ENCODE measurements at places on chromosomes 6 and 20.

GRCh38 chr20:62533591-62534495, 58.0 kb upstream of the GATA5 start:
- no peak for DNase-seq

DNA sequence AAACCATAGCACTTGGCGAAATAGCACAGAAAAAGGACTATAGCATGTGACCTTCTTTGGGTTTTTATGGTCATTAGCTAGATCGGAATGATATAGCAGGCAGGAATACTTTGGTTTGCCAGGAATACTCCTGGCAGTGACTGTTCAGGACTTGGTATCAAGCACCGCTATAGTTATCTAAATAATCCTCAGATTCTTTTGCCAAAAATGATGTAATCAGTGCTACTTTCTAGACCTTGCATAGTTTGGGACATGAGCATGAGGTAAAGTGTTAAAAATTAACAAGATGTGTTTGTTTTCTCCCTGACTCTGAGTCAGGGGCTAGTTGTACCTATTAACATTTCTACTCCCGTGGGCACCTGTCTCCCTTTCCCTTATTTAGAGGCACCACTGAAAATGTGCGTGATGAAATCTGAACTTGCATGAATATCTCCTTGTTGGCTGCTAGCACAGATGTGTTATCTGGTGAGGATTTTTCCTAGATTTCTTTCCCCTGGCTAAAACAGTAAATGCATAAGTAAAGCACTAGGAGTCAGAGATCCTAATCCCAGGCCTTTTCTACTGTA, 511.0 kb downstream of the CDKAL1 start:
- DNase-seq: no peak

DNA sequence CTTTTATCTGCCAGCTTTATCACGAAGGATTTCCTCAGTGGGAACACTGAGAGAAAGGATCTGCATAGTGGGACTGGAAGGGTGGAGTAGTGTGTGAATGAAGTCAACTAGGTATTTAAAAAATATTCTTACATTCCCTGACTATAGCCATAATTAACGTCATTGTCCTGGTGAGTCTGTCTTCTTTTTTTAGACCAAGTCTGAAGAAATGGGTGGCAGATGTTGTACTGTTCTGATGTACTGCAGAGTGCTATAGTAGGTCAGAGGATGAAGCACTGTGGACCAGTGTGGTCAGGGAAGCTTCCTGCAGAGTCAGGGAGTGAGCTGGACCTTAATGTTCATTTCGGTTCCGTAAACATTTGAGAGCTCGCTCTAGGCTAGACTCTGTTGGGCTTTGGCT, 11.9 kb downstream of the TULP4 start:
- no peak for DNase-seq

DNA sequence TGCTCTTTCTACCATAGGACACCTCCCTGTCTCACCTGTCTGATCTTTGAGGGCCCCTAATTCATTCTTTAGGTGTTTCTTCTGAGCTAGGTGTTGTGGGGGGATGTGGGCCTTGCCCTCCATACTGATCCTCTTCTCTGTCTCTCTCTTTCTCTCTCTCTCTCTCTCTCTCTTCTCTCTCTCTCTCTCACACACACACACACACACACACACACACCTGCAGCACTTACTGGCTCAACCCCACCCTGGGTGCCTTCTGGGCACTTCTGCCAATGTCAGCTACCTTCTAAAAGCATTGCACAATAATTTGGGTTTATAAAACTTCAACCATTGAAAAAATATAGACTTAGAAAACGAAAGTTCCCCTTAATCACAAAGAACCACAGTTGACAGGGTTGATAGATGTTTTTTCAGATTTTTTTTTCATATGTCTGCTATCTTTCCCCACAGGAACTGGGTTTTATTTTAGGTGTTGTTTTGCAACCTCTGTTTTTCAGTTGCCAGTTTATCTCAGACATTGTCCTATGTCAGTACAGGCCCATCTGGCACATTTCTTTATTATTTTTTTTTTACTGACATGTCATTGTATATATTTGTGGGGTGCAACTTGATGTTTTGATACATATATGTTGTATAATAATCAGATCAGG, 28.1 kb downstream of the PKIG start:
- DNase-seq: no peak

DNA sequence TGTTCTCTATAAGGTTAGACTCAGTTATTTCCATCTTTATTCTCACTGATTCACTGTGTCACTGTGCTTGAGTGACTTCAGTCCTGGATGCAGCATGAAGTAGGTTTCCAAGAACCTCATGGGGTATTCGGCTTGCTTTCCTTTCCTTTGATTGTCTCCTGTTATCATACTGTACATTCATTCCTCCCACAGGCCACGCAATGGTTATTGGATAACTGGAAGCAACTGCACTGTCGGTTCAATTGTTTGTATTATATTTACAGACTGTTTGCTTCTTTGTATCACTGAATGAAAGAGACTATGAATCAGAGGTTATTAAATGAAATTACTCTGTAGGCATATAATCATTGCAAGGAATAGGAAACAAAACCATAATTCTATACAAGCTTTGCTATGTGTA, 129.4 kb downstream of the MAP7 start:
- DNase-seq: no peak

DNA sequence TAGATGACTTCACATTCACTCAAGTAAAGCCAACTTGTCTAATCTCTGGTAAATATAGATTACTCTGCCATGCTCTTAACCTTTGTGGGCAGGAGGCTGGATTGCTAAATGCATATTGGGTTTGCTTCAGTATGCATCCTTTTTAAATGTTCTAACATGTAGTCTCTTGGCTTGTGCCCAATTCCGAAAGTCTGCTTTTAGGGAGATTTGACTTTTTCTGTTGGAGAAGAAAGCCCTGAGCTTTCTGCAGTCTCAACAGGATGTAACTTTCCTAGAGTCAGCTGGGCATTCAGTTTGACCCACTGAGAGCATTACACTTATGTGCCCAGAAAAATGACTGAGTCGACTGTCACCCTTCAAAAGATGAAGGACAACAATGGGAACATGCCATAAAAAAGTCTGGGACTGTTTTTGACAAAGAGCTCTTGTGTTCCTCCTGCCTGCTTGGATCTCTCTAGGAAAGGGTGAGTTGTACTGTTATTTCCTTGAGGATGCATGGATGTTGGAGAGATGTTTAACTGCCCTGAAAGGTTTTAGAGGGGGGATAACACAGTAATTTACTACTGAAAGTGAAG, 299.4 kb downstream of the ZFAND3 start:
- no peak for DNase-seq

- no peak for DNase-seq
Measured at GRCh38 chr20:22473293-22473692, 111.1 kb downstream of the FOXA2 start.

GRCh38 chr6:21454262-21454661, 139.3 kb upstream of the SOX4 start:
- DNase-seq: no peak

DNA sequence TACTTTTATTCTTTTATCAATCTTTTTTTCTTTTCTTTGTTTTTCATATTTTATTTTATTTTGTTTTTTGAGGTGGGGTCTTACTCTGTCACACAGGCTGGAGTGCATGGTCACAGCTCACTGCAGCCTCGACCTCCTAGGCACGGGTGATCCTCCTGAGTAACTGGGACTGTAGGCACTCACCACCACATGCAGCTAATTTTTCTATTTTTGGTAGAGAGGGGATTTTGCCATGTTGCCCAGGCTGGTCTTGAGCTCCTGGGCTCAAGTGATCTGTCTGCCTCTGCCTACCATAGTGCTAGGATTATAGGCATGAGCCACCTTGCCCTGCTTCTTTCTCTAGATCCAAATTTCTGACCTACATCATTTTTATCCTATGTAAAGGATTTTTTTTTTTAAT, 153.2 kb downstream of the CDKAL1 start:
- DNase-seq: no peak

DNA sequence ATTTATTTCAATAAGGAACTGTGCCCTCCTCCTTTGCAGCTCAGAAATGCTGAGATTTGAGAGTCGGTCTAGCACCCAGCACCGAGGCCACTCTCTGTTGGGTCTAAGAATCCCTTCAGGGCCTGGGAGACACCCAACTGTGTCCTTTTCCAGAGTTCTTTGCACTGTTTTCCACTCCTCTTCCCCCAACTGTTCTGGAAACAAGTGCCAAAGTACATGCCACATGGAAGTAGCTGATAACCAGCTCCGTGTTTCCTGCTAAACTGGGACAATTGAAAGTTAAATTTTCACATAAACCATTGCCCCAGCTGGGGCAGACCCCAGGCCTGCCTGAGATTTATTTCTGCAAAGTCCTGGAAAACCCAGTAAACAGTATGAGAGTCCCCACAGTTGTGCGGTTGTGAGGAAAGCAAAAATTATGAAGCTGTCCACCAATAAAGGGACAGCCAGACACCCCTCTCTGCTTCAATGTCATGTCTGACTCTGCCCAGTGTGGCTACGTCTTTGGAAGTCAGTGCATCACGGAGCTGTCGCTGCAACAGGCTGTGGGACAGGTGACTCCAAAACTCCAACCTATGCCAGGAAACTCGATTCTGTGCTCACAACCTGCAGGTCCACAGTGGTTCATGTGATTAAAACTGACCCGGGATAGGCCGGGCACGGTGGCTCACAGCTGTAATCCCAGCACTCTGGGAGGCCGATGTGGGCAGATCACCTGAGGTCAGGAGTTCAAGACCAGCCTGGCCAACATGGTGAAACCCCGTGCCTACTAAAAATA, 178.0 kb upstream of the AFDN start:
- no peak for DNase-seq

GRCh38 chr6:150865406-150866146, at the start of gene MTHFD1L:
TSS of gene MTHFD1L (plus strand) at chr6:150865702. CDS start at chr6:150865823, 121 bp downstream.
- peak; percentile 86 for DNase-seq

GRCh38 chr6:445571-446417, 54.2 kb downstream of the IRF4 start:
- DNase-seq: no peak

GRCh38 chr20:688809-689212, 13.2 kb upstream of the SCRT2 start:
- peak; percentile 58 for DNase-seq

GRCh38 chr6:151412909-151413308, 21.6 kb upstream of the ZBTB2 start:
- DNase-seq: no peak

DNA sequence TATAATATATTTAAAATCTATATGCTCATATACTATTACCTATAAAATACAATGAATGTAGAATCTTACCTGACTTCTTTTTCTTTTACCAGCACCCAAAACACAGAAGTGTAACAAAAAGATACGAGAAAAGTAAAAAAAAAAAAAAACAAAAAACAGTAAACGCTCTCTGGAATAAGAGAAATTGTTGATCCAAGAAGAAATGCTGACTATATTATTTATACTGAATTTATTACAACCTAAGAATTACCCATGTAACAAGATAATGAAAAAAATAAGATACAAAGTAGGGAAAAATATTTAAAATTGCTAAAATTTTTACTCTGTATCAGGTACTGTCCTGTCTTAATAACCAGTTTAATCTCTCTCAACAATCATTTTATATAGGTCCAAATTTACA, 787.9 kb upstream of the MAN1A1 start:
- no peak for DNase-seq

DNA sequence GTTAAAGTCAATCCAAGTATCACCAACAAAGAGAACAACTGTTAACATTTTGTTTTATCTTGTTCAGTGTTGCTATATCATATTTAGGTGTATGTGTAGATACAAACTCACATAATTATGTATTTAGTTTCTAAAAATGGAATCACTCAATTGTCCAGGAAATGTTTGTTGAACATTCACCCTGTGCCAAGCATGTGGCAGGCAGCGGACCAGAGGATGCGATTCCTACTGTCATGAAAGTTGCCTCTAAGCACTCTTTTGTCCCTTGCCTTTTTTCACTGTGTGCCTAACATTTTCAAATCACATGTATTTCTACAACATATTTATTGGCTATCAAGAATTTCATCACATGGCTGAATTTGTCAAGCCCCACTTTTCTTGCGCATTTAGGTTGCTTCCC, 16.9 kb upstream of the TGM2 start:
- DNase-seq: no peak

DNA sequence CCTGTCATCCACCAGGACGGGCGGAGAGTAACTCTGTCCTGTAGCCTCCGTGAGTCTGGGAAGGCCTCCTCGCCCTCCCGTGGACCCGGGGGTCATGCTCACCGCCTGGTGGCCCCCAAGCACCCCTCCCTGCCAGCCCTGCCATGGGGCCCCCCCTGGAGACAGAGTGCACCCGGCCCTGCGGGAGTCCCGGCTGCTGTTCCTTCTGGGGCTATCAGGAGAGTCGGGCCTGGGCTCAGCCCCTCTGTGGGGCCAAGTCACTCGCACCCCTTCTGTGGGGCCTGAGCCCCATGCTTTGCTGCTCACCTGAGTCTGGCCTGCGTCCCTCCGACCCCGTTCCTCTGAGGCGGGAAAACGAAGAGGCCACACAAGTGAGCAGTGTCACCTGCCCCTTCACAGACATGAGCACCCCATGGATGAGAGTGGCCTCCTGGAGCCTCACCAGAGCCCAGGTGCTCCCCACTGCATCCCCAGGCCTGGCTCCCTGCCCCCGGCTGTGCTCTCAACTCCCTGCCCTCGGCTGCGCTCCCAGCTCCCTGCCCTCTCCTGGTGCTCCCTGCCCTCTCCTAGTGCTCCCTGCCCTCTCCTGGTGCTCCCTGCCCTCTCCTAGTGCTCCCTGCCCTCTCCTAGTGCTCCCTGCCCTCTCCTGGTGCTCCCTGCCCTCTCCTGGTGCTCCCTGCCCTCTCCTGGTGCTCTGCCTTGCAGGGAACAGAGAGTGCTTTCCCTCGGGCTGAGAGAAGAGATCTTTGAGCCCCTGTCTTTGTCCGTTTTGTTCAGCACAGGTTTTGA, 4.6 kb upstream of the CHRNA4 start:
- no peak for DNase-seq

GRCh38 chr20:51148941-51149340, 126.0 kb upstream of the KCNG1 start:
- DNase-seq: no peak

DNA sequence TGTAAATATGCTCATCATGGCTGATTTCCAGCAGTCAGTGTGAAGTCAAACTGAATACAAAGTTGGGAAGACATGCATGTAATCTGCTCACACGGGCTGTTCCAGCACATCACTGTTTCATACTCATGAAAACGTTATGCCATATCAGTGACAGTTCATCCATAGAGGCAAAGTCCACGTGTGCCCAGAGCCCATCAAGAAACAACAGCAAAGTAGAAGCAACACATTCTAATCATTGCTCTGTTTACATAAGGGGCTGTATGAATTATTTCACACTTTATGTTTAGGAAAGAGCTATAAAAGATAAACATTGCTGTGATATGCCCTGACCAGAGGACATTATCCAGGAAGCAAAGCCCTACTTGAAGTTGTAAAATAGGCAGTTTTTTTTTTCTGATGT, 157.0 kb upstream of the ENPP5 start:
- no peak for DNase-seq

DNA sequence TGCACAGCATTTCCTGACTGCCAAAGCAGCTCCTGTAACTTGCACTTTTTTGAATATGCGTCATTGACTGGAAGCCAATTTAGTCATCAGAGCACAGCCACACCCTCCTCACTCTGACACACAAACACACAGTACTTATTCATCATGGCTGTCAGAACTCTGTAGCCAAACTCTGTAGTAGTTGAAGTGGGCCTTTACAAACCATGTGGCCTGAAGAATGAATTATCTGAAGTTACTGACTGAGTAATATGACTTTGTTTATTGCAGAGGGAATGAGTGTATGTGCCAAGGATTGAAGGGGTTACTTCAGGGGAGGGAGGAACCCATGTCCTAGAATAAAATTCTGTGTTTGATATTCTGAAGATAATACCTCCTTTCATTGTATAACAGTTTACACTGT, 102.7 kb downstream of the FIG4 start:
- no peak for DNase-seq

Data from ELF-1 (cell line).